ENCODE measurements at places on chromosomes 4 and X.

DNA sequence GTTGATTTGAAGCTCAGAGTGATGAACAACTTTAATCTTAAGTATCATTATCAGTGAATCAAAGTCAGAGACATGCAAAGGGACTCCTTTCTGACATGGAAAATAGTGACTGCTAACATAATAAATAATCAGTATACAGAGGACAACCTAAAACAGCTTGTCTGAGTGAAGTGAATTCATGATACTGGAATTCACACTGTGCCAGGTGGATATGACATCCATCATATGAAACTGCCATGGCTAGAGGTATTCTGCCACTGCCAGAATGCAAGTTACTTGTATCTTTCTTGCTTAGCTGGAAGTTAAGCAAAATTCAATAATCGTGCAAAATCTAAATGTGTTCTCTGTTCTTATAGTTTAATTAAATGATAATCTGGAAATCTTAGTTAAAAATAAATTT is 429.0 kb downstream of the CFAP47 start:
- no peak for DNase-seq

GRCh38 chr4:42498040-42498439 is 100.8 kb downstream of the SHISA3 start:
- no peak for DNase-seq

DNA sequence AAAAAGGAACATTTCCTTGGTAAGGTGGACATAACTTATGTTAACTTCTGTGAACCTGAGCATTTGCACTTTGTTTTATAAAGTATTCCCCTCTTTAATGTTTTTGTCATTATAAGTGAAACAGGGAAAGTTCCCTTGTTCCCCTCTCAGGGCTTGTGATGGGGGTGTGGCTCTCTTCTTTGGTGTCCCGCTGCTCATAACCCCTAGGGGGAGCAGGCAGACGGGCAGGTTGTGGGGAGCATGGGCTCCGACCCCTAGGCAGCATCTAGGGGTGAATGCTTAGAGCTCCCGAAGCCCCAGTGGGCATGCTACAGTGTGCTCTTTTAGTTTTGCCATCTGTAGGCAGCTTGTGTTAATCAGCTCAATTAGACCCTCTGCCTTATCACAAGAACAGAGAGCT is 200.4 kb downstream of the DACH2 start:
- no peak for DNase-seq

GRCh38 chrX:54633641-54634040 is 103.6 kb downstream of the GNL3L start:
- no peak for DNase-seq

DNA sequence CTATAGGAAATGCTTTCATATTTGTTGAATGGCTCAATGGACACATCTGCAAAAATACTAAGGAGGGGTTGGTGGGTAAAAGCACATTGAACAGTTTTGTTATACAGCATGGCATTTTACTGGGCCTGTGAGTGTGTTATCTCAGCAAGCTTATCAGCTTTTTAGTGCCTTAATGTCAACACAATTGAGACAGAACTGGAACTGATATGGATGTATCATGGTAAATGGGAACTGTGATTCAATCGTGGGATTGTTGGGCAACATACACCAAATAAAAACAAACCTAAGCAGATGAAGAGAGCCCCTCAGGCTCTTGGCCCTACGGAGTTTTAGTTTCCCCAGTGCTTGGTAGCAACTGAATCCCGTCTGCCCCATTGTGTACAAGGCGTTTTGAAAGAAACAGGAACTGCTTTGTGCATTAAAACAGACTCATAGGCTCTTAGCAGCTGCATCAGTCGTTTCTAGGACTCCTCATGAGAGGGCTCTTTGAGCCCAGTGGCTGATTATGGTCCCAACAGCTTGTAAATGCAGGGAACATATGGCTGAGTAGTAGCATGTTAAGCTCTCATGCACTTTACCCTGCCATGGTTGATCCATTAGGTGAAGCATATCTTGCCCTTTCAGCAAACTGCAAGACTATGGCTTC is 7.3 kb downstream of the GPR119 start:
- DNase-seq = no peak

GRCh38 chr4:98558471-98559169 is 99.8 kb downstream of the TSPAN5 start:
- DNase-seq = no peak

DNA sequence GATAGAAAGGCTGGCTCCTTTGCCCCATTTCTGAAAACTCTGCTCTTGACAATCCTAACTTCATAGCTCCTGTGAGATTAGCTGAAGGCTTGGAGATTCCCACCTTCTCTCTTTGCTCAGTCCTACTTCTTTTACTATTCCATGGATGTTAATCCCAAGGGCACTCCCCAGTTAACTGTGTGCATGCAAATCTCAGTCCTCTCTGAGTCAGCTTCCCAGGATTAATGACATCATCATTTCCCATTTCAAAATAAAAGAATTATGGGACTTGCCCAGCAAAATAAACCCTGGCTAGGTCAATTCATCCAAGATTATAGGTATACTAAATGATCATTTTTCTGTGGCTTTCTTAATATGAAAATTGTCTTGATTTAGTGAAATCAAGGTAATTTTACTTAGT is 328.6 kb upstream of the NR3C2 start:
- no peak for DNase-seq

DNA sequence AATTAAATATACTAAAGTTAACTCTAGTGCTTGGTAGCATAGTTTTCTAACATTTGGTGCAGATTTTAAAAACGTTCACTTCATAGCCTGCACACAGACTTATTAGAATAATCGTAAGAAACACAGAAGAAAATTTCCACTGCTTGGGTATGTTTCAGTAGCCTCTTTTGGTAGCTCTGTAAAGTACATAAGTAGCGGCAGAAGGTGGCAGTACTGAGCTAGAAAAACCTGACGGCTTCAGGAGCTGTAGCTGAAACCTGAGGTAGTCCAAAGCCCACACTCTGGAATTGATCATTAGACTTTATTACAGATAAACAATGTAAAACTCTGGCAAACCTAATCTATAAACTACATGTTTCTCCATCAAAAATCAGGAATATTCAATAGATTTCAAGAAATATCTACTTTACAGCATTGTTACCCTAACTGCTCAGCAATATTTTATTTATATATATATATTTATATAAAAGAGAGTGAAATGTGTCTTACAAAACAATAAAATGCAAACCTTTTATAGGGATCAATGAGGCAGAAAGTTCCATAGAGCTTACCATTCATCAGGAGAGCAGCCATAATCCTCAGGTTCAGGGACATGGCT is 88.2 kb downstream of the ATP8A1 start:
- peak; percentile 45 for DNase-seq

GRCh38 chrX:65582450-65583082 is 48.0 kb upstream of the LAS1L start:
- no peak for DNase-seq

DNA sequence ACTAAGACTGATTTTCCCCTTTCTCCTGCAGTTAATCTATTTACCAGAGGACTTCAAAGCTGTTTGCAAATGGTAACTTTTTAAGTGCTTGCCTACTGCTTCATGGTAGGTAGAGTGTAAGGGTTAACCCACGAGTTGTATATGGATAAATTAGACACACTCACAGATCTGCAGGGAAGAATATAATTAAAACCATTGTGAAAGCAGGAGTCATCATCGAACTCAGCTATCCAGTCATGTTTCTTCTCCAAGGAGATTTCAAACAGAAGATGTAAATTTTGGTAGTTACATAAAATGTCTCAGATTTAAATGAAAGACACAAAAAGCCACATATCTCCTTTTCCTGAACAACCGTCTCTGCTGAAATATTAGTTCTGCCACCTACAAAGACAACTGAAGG is 549 bp upstream of the XG start:
- no peak for DNase-seq

GRCh38 chr4:152476796-152477195 is 59.1 kb downstream of the FBXW7 start:
- peak; percentile 68 for DNase-seq

GRCh38 chrX:69546978-69547377 is 42.9 kb downstream of the NALF2 start:
- DNase-seq = no peak

DNA sequence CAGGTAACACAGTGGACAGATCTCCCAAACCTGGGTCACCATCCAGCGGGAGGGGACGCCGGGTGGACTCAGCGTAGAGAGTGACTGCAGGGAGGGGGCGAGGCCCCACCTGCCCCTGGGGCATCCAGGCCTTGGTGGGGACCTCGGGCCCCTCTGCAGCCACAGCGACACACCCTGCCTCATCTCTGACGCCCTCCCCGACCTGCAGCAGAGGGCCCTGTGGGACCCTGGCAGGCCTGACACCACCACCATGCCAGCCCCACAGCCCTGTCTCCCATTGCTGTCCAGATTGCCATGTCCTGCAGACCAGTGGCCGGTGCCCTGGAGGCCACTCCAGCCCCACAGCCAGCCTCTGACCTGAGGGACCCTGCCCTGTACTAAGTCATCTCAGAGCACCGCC is 45.2 kb downstream of the FAM53A start:
- no peak for DNase-seq

DNA sequence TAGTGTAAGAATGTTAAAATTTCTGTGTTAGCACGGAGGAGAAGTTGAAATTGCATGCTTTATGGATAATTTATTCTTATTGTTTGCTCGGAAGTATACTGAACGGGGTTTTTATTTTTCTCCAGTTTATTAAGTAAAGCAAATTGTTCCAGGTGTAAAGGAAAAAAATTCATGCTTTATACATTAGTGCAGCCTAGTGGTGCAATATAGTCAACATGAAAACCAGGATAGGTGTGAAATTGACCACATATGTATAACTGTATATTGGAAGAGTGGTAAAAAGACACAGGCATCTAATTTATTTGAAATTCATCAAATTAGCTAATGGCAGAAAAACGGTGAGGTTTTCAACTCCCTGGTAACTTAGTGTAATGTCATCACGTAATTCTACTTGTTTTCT is 959 bp downstream of the BRS3 start:
- DNase-seq = no peak

GRCh38 chrX:102934624-102935023 is 2.4 kb upstream of the RAB40AL start:
- peak; percentile 67 for DNase-seq

GRCh38 chr4:173909294-173909693 is 374.2 kb downstream of the FBXO8 start:
- peak; percentile 33 for DNase-seq

DNA sequence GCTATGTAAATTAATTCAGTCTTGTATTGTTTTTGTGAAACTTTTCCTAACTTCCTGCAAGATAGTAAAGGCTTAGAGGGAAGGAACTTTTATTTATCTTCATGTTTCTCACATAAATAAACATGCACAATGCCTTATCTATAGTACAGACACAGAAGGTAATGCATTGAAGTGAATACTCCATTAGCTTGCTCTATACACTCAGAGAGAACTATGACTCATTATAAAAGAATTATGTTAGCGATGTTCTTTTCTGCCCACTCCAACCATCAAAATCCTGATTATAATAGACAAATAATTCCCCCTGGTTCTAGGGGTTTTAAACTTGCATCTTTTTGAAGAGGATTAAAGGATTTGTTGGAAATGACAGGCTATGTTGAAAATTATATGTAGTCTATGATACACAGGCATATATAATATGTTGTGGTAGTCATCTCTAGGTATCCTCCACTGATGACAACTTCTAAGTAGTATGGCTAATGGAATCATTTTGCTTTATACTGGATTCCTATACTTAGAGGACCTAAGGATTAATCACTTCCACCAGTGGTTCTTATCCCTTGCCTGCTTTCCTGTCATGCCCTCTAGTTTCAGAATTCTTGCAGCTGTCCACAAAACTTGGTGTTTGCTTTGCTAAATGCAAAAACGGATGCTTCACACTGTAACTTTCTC is 115.7 kb downstream of the NDST4 start:
- no peak for DNase-seq

- DNase-seq = no peak
These were observed 46.6 kb upstream of the PRRG1 start for GRCh38 chrX:37302569-37302968.
